Stimulated activated CD8-positive, alpha-beta memory T cell treated with anti-CD3 and anti-CD28 coated beads, Interleukin-7, amount 100 ng/mL, for 24 hours (primary cell): ENCODE measurements at places on chromosomes 4 and X.

DNA sequence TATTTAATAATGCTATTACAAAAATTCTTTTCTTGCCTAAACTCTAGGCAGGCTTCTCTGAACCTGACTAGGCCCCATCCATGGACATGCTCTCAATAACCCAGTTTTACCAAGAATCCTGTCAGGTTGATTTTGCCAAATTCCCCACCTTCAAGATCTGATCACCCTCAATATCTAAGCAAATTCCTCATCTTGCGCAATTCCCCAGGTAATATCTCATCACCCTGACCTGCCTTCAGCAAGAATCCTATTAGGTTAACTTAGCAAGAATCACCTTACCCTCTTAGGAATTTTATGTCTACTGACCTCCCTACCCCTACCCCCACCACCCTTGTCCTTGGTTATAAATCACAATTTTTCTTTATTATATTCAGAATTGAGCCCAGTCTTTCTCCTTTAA, 579.1 kb downstream of the C4orf33 start:
- DNase-seq: no peak

DNA sequence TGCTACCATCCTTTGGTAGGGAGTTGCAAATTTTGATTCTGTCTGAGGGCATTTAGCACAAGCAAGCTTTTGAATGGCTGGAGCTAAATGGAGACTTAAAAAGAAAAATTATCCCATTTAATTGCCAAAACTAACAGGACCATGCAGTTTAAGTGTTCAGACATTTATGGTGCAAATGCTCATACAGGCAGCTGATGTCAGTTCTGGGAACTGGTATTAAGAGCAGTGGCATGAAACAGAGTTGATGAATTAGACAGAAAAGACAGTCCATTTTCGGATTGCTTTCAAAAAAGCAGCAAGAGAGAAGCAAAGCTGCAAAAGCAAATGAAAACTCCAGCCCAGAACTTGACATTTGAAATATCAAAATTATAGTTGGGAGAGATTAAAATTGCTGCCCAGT, 1.3 kb downstream of the SCRG1 start:
- DNase-seq: no peak

GRCh38 chr4:17400686-17401085, 111.2 kb downstream of the QDPR start:
- no peak for DNase-seq

- no peak for DNase-seq
These were observed 49.5 kb downstream of the ZAR1 start for GRCh38 chr4:48539597-48539996.

- no peak for DNase-seq
These were observed 303.1 kb downstream of the IQCM start for GRCh38 chr4:149512501-149512900.

GRCh38 chrX:49230500-49231232, 2.5 kb downstream of the CACNA1F start:
- peak; percentile 20 for DNase-seq

GRCh38 chrX:122004127-122004526, 956.7 kb downstream of the GLUD2 start:
- no peak for DNase-seq

DNA sequence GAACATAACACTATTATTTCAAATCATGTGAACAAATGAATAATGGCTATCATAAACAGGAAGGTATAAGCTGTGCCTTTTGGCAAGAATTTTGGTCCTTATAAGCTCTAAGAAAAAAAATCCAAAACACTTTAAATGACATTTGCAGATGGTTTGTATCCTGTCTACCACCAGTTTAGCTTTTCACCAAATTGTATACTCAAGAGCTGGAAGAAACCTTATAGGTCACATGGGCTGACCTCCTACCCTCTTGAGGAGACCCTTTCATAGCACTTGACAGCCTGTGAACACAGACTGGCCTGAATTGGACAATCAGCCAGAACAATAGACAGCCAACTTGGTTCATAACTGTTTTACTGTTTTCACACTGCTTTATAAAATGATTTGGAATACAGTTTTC, 24.3 kb downstream of the USP26 start:
- no peak for DNase-seq

DNA sequence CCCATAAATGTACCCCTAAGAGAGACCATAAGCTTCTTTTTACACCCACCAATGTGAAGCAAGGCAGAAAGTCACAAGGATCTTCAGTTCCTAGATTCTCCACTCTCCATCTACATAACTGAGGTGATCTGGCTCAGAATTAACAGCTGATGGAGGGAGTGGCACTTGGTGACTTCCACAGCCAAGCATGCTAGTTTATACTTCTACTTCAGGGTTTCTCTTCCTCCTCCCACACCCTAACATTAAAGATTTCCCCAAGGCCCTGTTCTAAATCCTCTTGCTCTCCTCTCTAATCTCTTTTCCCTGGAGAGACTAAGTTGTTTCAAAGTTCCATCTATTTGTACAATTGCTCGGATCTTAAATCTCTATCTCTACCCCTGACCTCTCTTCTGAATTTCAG, 81.1 kb downstream of the MBNL3 start:
- no peak for DNase-seq

DNA sequence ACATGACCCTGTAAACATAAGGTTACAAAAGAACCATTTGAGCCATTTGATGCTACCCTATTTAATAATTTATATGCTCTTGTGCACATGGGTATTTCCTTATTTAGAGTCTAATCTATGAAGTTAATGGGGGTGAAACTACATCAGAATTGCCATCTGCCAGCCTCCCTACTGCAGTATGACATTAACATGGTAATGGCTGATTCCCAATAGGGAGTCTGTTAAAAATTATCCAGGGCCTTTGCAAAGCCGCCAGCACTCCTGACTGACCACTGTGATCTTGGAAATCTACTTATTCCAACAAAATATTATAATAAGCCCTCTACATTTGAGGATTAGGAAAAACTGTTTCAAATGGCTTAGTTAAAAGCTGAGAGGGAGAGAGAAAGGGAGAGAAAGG, 153.7 kb downstream of the CLCN4 start:
- DNase-seq: no peak

DNA sequence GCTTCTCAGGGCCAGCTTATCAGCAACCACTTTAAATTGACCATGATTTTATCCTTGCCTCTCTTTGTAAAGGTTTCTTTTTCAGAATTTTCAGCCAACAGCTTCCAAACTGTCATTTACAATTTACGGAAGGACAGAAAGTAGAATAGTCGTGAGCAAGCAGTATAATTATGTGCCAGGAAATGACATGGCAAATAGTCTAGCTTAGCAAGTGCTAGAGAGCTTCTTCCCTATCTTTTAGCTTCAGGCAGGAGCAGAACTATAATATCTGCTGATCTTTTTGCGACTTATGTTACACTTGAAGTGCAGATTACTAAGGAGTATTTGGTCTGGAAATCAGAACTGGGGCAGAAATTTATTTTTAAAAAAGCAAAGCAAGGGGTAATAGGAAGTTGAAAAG, 123.0 kb upstream of the AP1S2 start:
- DNase-seq: no peak

DNA sequence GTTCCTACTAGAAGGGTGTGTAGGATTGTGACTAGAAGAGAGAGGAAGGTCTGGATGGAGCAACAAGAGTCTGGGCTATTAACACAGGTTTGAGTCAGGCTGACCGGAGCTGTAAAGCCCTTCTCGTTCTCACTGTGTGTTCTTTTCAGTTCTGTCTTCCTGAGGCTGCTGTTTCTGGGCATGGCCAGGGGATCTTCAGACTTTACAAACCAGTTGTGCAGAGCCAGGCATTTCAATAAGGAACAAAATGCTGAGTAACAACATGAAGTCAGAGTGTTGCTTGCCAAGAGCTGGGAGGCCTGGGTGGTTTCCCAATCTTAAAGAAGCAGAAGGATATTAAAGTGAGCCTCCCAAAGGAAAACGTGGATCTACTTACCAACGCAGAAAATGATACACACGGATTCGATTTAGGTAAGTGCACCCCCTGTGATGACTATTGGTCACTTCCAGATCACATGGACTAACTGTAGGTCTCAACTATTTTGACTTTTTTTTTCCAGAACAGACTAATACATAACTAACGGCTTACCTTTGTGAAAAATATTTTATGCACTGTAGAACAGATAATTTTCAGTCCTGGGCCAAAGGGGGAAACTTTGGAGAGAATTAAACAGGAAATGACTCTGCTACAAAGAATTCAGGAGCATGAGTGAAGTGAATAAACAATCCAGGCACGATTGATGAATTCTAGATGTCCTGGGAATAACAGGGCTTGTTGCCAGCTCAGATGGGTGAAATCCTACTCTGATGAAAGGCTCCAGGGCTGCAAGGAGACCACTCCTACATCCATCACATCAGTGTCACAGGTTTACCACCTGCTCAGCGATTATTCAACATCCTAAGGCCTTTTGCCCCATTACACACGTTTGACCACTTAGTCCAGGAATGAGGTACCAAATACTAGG, 94.5 kb downstream of the ANXA3 start:
- DNase-seq: no peak

DNA sequence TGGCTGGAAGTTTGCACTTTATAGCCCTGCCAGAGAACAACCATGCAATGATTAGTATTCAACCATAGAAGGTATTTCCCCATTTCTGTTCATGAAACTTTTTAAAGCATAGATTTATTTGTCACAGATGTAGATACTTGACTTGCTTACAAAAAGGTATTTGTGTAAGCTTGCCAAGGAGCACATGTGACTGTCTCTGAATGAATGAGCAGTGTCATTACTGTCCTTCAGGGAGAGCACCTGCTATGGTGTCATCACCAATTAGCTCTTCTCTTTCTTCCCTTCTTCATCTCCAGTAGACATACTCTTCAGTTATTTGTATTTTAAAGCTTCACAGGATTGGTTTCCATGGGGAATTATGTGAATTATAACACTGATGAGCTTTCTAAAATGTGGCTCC, 1064.7 kb upstream of the GRIA3 start:
- DNase-seq: no peak

GRCh38 chr4:7420661-7421040, 14.1 kb downstream of the PSAPL1 start:
- DNase-seq: no peak

DNA sequence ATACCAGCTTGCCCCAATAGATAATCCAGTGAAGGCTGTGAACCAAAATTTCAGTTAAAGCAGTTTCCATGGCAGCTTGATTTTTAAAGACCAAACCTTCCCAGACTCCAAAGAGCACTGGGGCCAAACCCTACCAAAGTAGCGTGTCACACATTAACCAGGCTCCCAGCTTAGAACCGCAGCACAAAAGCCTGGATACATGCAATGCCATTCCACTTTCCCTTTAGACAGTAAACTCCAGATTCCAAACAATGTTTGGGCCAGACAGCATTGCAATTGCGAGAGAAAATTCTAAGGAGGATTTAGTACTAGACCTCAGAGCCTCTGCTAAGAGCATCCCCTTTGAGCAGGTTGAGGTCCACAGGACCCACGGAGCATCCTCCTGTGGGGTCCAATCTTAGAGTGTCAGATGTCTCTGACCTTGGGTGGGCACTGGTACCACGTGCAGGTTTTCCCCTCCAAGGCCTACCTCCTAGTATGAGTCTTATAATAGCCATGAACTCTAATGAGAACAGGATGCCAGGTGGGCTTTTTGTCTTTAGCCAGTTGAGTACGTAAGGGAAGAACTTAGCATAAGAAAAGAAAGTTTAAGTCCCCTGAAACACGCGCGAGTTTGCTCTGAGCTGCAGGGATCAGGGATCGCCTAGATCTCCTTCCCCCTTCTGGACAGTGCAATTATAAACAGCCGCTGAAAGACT, 38.8 kb downstream of the MGARP start:
- DNase-seq: no peak

DNA sequence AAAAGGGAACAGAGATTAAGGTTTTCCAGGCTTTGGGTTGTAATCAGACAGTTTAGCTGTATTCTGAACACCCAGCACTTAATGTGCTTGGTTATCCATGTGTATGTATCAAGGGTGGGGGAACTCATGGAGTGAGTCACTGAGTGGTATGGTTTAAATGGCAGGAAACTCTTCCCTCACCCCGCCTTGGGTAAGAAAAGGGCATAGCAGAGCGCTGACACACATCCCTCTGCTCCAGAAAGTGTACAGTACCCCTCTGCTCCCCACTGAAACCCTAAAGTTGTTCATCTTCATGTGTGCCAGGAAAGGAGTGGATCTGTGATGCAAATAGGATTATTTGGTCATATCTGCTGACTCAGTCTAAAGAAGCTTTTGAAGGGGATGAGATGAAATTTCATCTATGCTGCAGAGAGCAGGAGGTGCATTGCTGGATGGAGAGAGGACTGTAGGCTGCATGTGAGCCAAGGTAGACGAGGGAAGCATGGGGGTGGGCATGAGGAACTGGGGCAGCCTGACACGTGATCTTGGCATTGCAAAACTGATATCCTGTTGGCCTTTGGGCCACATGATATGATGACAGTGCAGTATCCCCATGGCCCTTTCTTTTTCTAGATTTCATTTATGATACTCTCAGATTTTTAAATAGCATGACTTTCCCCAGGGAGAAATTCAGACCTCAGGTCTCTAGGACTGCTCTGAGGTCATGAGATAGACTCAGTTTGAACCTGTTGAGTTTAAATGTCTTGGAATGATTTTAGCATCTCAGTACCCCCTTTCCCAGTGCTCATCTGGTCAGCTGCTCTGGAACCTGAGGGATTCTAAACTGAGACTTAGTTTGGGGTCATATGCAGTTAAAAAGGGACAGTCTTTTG, 84.8 kb downstream of the TMEM164 start:
- DNase-seq: no peak

GRCh38 chrX:38965888-38966287, 164.6 kb downstream of the MID1IP1 start:
- DNase-seq: no peak

- DNase-seq: no peak
These were observed 62.1 kb downstream of the LDB2 start for GRCh38 chr4:16836324-16836723.

DNA sequence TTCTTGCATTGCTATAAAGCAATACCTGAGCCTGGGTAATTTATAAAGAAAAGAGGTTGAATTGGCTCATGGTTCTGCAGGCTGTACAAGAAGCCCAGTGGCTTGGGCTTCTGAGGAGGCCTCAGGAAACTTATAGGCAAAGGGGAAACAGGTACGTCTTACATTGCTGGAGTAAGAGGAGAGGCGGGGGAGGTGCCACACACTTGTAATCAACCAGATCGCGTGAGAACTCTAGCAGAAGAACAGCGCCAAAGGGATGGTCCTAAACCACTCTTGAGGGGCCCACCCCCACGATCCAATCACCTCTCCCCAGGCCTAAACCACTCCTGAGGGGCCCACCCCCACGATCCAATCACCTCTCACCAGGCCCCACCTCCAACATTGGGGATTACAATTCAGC, 50.6 kb upstream of the SHOX start:
- DNase-seq: no peak

DNA sequence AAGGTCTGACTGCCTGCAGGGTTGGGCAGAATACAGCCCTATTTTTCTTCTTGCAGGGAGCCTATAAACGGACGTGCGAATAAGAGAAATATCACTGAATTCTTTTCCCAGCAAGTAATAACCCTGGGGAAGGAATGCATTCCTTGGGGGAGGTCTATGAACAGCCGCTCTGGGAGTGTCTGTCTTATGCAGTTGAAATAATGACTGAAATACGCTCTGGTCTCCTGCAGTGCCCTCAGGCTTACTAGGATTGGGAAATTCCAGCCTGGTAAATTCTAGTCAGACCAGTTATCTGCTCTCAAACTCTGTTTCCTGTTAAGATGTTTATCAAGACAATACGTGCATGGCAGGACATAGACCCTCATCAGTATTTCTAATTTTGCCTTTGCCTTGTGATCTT, 72.1 kb upstream of the FAM241A start:
- no peak for DNase-seq

- DNase-seq: peak; percentile 29
These were observed 13.2 kb upstream of the RAB9B start for GRCh38 chrX:103845165-103845653.
